Stimulated activated CD8-positive, alpha-beta memory T cell treated with anti-CD3 and anti-CD28 coated beads, Interleukin-7, amount 100 ng/mL, for 4 hours (primary cell): ENCODE measurements at places on chromosomes 12 and 14.

- DNase-seq = no peak
Observed at GRCh38 chr12:47946413-47947323, 16.7 kb upstream of the TMEM106C start.

GRCh38 chr14:40986655-40987054 lies 620.0 kb upstream of the LRFN5 start:
- DNase-seq = no peak

- DNase-seq = no peak
Observed at GRCh38 chr12:76784600-76785051, 20.7 kb downstream of the ZDHHC17 start.

DNA sequence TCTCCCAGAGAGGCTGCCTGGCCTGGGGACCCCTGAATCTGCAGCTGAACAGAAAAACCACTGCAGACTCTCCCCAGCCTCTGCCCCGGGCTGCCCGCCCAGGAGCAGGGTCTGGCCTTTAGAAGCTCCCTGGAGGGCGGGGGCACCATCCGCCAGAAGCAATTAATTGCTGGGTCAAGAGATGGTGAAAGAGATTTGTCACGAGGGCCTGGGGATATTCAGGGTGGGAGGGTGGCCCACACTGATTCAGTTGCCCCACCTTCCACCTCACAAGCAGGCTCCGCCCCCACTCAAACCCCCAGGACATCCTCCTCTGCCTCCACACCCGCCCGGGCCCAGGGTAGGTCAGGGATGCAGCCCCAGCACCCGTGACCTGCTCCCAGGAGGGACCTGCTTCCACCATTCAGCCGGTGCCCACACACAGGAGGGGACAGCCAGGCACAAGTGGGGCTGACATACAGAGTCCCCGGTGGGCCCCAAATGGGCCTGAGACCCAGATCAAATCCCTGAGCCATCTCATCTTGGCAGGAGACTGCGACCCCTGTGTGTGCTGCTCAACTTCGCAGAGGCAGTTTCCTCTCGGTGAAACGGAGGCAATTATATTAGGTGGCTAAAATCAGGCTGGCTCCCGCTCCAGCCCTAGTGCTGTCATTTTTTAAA lies 23.0 kb downstream of the NCOR2 start:
- no peak for DNase-seq

DNA sequence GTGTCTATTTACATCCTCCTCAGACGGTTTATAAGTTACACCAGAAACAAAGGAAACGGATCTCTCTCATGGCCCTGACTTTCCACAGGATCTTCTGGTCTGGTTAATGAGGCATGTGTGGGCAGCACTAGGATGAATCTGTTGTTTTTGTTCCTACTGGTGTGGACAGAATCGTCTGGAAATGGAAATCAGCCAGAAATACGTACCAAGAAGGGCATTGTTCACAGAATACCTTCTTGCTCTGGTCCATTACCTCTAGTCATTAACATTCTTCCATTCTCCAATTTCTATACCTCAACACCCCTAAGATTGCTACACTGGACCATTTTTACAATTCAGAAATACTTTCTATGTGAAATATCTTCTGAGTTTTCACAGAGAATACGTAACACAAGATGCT lies 86.0 kb downstream of the TPH2 start:
- no peak for DNase-seq

DNA sequence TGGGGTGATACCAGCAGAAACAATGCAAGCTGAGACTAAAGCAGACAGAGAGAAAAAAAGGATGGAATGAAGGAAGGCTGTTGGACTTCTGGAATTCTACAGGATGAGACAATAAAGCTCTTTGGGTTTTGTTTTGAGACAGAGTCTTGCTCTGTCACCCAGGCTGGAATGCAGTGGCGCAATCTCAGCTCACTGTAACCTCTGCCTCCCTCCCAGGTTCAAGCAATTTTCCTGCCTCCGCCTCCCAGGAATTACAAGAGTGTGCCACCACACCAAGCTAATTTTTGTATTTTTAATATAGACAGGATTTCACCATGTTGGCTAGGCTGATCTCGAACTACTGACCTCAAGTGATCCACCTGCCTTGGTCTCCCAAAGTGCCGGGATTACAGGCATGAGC lies 115.4 kb downstream of the EXOC5 start:
- DNase-seq = no peak

GRCh38 chr14:54699735-54700134 lies 132.8 kb downstream of the SAMD4A start:
- no peak for DNase-seq

GRCh38 chr12:26195250-26195640 lies at the start of gene SSPN:
SSPN (plus strand) TSS chr12:26195573; CDS start chr12:26195673, 100 bp downstream.
- DNase-seq = no peak

DNA sequence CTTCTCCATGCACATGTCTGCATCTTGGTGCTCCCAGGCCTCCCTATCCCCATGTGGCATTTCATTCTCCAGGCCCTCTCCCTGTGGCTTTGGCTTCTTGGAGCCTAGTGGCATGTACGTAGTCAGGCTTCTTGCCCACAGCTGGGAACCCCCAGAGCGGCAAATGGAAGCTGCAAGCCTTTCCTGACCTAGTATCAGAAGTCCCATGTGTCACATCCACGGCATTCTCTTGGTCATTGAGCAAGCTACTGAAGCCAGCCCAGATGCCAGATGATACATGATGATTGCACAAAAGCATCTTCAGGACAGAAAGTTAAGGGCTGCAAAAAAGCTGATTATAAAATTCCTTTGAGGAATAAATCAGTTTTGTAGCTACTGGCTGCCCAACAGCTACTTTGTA lies 154.9 kb downstream of the PELI2 start:
- DNase-seq = no peak

DNA sequence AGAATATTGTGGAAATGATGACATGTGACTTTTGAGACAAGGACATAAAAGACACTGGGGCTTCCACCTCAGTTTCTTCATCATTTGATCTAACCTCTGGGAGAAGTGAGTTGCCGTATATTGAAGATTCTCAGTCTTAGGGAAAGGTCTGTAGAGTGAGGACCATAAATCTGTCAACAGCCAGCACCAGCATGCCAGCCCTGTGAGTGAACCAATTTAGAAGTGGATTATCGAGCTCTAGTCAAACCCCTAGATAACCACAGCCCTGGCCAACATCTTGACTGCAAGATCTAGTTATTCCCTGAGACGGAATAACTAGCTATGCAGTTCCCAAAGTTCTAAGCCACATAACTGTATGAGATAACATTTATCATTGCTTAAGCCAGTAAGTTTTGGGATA lies 108.8 kb upstream of the PTPRR start:
- DNase-seq = no peak
